HT-29 (cell line): ENCODE measurements at places on chromosomes 2 and 18.

DNA sequence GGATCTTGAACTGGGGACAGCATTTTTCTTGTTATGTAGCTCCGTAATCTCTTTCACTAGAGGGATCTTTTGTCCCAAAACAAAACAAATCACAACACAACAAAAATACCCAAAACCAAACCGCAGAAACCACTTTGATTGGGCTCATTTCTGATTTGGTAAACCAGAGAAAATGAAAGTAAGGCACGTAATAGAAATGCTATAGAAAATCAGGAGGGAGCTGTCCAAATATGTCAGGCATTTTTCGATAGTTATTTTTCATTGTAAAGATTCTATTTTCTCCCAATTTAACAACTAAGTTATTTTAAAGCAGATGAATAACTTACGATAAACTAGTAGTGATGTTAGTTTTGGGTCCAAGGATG, 406.5 kb downstream of the XIRP2 start:
- DNase-seq = no peak

DNA sequence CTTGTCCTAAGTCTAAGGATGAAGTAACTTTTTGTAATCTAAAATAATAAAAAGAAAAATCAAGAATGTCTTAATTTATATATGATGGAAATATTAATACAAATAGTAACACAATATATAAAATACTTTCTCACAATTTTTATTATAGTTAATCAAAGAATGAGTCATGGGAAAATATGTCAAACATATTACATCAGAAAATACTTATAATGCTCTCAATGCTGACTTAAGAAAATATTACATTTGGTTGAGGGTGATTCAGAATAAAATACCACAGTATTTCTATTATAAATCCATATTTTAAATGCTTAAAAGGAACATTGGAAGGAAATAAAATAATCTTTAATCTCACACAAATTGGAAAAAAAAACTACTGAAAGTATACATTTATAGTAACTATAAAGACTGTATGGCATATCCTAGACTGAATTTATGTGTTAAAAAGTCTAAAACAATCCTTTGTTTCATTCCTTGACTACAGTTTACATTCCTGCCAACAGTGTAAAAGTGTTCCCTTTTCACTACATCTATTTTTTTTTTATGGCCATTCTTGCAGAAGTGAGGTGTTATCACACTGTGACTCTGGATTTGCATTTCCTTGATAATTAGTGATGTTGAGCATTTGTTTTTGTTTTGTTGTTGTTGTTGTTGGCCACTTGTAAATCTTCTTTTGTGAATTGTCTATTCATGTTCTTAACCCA, 1573.5 kb upstream of the ACVR2A start:
- no peak for DNase-seq

- peak; percentile 57 for DNase-seq
Measured at GRCh38 chr2:230849633-230850357, 14.9 kb upstream of the ITM2C start.

GRCh38 chr2:143140864-143141661, 11.8 kb downstream of the ARHGAP15 start:
- no peak for DNase-seq

GRCh38 chr2:207530160-207531031, 634 bp downstream of the CREB1 start:
- DNase-seq = peak; percentile 59

GRCh38 chr2:215750763-215751162, 262.6 kb downstream of the MREG start:
- no peak for DNase-seq

DNA sequence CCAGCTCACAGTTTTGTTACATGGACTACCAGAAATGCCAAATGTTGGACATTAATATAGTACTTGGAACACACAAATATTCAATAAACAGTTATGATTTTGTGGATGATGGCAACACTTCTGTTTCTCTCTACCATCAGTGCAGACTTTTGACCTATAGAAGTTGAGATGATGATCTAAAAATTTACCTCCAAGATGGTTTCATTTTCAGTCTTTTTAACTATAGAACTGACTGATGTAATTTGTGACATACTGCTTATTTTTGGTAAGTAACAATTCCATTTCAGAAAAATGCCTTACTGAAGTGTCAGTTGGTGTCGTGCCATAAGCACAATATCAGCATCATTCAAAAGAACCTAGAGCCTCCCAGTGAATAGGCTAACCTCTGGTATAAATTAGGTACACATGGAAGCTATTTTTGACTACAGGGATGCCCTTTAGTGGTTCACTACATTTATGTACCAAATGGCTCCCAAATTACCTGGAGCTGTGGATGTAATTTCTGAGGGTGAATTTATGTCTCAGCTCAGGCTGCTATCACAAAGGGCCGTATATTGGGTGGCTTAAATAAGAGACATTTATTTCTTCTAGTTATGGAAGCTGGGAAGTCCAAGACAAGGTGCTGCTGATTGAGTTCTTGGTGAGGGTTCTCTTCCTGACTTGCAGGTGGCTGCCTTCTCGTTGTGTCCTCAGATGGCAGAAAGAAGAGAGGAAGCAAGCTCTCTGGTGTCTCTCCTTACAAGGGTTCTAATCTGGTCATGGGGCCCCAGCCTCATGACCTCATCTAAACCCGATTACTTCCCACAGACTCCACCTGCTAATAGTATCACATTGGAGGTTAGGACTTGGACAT, 66.5 kb downstream of the ALPK2 start:
- DNase-seq = no peak

DNA sequence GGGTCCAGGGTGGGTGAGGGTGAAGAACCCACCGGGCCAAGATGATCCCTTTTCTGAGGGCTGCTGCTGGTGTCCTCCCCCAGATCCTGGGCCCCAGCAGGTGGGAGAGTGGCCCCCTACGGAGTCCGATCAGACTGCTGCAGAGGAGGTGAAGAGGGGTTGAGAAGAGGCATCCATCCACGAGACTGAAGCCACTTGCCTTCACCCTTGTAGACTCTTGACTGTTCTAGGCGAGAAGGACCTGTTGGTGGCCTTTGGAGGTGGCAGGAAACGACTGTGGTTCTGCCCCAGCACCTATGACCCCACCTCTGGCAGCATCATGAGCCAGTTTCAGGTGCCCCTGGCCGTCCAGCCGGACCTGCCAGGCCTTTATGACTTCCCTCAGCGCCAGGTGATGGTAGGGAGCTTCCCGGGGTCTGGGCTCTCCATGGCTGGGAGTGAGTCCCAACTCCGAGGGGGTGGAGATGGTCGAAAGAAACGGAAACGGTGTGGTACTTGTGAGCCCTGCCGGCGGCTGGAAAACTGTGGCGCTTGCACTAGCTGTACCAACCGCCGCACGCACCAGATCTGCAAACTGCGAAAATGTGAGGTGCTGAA, 1.5 kb downstream of the TET3 start:
- DNase-seq = peak; percentile 15

DNA sequence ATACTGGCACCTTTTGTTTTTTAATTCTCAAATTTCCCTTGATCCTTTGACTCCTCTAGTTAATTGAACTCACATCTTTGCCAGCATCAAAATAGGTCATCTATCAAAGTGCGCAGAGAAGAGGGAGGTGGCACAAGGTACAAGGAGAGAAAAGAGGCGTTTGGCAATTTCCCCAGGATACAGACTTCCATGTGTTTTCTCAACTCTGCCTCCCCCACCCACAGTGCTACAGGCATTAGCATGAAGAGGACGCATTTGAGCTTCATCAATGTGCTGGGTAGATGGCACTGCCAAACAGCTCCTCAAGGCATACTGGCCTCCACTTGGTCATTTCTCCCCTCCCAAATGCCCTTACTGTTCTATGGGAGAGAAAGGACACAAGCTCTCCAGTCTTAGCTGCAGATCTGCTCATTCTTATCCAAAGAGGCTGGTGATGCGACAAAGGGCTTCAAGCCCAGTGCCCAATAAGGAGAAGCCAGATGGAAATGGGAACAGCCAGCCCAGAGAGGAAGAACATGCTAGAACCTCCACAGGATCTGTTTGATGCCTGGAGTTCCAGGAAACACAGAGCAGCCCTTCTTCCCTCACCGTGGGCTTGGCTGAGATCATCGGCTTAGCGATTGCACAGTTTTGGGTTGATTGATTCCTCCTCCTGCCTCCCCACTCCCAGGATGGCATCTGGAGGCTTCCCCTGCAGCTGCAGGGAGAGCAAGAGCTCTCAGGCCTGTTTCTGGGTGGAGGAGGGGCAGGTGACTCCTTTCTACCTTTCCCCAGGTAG, 144.7 kb upstream of the SMAD2 start:
- DNase-seq = no peak

GRCh38 chr2:63301481-63301880, 250.9 kb downstream of the OTX1 start:
- no peak for DNase-seq

- DNase-seq = no peak
Measured at GRCh38 chr2:102147935-102148334, 5.4 kb downstream of the IL1R1 start.

GRCh38 chr18:31030574-31031278, 11.8 kb downstream of the DSC3 start:
- DNase-seq = no peak

DNA sequence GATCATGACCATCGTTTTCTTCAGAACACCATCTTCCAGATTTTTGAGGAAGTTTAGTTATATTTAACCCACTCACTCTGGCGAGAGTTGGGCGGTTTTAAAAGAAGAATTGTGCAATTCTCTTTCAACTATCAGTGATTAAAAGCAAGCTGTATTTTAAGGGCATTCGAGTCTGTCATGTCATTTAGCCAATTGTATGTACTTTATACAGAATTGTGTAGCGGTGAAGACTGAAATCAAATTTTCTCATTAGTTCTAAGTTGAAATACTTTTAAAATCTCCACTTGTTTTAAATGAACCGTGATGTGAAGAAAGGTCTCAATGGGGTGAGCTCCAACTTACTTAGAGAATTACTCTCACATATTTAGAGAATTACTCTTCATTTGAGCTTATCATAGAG, 214.6 kb upstream of the DTNA start:
- no peak for DNase-seq

DNA sequence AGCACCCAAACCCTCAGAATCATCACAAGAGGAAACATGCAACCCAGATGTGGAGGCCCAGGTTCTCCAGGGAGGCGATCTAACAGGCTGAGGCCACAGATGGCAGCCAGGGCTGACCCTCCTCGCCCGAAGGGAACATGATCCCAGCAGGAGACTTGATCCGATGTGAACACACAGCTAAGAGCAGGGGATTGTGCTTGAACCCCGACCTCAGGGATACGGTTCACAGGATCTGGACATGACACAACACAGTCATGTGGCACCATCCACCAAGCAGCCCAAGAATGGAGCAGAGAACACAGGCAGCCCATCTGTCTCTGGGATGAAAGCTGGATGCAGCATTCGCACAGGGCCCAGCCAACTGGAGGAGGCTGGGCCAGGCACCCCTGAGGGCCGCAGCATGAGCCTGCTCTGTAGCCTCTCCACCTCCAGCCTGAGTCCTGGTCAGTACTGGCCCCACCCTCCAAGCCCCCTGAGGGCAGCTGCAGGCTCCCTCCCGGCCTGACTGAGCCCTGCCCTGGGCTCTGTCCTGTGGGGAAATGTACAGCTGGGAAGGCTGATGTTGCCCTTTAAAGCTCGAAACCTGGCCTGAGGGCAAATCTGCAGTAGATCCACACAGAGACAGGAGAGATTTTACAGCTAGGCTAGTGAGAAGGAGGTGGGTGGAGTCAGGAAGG, 39.0 kb downstream of the AQP12A start:
- no peak for DNase-seq

- DNase-seq = no peak
Measured at GRCh38 chr2:79901161-79901560, 388.3 kb downstream of the CTNNA2 start.

DNA sequence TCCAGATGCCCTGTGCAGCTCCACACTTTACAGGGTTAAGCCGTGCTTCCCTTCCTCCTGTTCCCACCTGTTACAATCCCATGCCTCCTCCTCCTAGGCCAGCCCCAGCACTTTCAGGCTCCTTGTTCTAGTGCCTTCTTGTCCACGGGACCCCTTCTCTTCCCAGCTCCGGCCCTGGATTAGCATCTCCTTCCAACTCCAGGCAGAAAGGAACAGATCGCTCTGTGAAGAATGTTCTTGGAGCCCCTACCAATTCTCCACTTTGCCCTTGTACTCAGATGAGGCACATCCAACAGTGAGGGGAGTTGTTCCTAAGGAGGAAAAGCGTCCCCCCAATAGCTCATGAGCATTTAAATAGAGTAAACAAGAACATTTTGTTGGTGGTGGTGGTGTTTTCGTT, 72.7 kb downstream of the CABLES1 start:
- DNase-seq = no peak

GRCh38 chr2:171316220-171316619, 117.6 kb downstream of the METTL8 start:
- no peak for DNase-seq

DNA sequence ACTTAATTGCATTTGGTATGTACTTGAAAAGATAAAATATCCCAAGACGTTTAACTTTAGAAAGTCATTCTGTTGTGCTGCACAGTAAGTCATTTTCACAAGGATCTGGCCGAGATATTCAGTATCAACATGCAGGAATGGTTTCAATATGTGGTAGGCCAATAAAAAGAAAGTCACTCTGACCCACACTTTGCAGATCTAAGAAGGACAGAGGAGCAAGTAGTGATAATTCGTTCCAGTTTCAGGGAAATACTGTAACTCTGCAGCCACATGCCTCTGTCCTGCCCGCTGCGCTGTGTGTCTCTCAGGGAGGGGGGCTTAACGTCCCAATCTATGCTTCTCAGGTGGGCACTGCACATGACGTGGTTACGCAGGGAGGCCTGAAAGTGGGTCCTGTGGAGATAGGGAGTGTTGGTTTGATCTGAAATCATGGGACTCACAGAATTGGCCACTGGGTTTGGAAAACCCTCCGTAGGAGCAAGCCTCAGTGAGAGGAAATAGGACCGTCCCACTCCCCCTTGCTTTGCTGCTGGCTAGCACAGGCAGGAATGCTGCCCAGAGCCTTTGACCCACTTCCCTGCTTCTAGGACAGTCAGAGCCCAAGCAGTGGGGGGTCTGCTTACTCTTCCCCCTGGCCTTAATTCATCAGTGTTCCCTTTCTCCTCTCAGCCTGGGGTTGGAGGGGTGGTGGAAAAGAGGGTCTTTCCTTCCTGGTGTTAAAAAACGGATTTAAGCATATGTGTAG, 314.7 kb upstream of the SPRED2 start:
- DNase-seq = no peak

DNA sequence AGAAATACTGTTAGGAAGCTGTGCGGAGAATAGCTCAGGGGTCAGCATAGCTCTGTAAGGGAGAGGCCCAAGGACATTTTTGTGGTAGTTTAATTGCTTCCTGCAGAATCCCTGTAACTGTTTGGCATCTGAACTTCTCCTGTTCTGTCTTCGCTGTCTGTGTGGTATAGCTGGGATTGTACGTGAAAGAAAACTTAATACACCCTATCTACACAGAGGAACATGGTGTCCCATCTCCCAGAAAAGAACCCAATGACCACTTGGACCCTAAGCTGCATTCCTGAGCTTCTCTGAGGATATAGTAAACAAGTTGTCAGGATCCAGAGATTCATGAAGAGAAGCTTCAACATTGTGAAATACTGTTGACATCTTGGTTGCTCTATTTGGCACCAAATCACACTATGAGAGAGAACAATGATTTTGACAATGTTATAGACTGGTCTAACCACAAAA, 81.3 kb downstream of the CDC42EP3 start:
- DNase-seq = peak; percentile 43
